ENCODE measurements at places on chromosomes 11 and 22.

DNA sequence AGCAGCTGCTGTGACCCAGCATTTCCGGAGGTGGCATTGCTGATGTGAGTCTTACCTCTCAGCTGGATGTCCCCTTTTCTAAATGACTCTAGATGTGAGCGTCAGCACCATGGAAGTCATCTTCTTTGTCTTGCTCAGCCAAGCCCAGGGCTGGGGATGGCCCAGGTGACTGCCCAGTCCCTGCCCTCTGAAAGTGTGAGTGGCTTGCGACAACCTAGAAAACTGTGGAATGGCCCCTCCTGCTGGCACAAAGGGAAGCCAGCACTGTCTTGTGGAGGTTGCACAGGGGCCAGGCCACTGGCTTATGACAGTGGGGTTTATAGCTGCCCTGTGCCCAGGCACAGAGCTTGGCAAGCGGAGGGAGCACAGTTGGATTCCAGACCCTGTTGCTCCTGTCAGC lies 6.2 kb downstream of the TUB start:
- no peak for DNase-seq

GRCh38 chr22:19079691-19080090 lies 42.5 kb downstream of the DGCR2 start:
- DNase-seq: no peak

DNA sequence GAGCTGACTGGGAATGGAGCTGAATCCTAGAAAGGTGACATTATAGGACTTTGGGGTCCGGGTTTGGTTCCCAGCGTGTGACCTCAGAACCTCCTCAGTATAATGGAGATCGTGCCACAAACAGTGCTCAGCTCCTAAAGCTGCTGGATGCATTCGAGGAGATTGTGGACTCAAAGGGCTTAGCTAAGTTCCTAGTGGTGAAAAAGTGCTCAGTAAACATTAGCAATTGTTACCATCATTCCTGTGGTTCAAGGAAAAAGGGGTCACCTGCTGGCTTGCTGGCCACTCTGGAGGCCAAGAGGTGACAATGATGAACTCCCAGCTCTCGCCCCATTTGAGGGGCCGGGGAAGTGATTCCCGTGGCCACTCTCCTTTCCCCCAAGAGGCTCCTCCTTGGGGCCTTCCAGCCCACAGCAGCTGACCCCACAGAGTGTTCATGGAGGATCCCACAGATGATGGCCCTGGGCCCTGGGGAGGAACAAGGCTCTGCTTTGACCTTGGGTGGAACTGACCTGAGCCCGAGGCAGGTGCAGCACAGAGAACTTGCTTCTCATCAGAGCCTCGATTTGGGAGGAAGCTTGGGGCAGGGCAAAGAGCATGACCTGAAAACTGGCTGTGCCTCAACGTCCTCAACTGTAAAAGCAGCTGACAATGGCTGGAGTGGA lies 40.1 kb downstream of the TRIM29 start:
- DNase-seq: no peak

GRCh38 chr11:58739725-58740430 lies 8.1 kb upstream of the GLYAT start:
- DNase-seq: no peak

- no peak for DNase-seq
Observed at GRCh38 chr11:26743622-26744021, 21.8 kb upstream of the SLC5A12 start.

DNA sequence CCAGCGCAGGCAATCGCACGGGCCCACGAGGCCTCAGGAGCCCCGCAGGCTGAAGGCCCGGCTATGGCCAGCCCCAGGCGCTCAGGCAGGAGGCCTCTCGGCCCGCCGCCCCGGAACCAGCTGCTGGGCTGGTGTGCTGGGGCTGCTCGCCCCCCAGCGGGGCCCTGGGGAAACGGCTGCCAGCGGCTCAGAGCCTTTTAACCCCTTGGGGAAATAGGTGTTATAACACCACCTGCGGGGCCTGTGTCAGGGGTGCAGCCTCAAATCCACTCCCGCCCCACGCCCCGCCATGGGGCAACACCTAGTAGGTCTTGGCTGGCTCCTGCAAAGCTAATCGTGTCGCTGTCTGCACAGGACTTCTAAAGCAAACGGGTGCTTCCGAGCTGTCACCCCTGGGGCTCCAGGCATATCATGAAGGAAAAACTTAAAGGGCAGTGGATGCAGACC lies 237.4 kb downstream of the TTC28 start:
- DNase-seq: peak; percentile 67

DNA sequence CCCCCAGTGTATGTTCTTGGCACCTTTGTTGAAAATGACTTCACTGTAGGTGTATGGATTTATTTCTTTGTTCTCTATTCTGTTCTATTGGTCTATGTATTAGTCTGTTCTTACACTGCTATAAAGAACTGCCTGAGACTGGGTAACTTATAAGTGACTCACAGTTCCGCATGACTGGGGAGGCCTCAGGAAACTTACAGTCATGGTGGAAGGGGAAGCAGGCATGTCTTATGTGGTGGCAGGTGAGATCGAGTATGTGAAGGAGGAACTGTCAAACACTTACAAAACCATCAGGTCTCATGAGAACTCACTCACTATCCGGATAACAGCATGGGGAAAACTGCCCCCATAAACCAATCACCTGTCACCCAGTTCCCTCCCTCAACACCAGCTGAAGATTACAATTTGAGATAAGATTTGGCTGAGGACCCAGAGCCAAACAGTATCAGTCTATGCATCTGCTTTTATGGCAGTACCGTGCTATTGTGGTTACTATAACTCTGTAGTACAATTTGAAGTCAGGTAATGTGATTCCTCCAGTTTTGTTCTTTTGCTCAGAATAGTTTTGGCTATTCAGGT lies 836.2 kb downstream of the DLG2 start:
- DNase-seq: no peak

DNA sequence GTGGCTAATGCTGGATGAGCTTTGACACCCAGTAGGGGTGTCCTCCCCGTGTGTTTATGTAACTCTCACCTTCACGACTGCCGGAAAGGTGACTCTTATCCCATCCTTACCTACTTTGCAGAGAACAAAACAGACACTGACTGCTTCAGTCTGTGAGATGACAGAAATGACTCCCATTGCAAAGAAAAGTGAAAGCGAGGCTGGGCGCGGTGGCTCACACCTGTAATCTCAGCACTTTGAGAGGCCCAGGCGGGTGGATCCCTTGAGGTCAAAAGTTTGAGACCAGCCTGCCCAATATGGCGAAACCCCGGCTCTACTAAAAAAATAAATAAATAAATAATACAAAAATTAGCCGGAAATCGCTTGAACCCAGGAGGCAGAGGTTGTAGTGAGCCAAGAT lies 106.4 kb upstream of the ANO1 start:
- DNase-seq: no peak

- no peak for DNase-seq
Observed at GRCh38 chr11:113506893-113507292, 31.7 kb upstream of the DRD2 start.

DNA sequence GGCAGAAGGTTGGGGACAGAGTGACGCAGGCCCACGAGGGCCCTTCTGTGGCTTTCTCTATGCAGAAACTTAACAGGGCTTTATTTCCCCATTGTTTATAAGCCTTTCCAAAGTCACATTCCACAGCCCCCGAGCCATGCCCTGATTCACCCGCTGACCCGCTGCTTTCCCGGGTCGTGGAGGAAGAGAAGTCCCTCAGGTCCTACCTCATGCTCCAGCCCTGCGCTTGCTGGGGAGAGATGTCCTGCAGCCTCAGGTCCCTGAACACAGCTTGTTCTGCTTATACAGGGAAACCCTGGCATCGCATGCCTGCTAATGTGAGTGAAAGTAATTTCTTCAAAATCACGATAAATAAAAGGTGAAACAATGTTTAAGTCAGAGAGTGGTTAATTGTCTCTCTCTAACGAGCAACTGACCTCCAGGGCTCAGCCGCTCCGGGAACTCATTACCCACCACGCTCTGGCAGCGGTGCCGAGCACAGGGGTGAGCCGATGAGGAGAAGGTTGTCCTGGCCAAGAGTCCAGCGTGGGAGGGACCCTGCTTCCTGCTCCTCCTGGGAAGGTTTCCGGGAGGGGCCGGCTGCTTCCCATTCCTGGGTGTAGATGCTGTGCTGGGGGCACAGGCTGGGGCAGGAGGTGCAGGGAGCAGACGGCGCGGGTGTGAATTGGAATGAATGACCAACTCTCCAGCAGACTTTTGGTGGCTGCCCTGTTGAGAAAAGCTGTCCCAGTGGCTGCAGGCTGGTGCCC lies 595.2 kb downstream of the BRD1 start:
- DNase-seq: no peak

- no peak for DNase-seq
Observed at GRCh38 chr22:37287550-37287951, 5.2 kb downstream of the CYTH4 start.

DNA sequence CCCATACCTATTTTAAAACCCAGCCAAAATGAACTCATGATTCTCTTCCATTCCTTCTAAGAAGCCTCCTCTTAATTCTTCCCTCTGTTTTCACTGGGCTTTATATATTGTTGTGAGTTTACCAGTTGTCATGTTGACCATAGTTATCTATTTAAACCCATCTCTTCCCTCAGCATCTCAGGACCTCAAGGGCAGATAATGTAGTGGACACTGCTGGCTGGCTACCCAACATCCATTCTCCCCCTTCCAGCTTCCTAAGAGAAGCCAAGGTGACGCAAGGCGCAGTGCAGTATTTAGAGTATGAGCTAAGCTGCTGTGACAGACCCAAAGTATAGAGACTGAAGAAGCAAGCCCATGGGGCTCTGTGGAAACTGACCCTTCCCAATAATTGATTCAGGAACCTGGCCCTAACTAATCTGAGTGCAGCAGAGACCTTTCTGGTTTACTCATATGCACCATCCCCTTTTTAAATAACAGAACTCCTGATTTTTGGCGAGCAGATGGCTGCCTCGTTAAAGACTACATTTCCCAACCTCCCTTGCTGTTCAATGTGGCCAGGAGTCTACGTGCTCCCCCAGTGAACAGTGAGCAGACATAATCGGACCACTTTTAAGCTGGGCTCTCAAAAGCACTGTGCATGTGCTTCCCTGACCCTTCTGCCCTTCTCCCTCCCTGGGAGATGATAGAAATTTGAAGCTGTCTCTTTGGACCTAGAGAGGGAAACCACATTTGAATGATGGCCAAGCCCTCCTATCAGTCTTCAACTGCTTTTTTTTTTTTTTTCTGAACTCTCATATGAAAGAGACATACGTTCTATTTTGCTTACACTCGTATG lies 28.1 kb upstream of the CREB3L1 start:
- DNase-seq: no peak

DNA sequence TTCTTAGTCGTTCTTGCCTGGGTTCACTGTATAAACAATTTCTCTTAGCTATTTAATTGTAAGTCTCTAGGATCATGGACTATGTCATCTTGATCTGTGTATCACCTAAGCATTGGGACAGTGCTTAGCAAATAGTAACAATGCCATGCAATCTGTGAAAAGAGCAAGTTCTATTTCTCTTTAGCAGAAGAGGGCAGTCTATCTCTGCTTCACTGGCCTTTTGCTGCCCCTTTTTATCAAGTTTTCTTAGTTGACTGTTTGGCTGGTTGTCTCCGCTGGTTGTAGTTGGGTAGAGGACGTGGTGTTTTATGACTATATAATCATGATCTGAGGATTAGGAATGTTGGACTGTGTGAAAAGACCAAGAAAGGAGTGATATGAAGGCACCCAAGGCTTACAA lies 315.0 kb downstream of the JRKL start:
- DNase-seq: no peak

DNA sequence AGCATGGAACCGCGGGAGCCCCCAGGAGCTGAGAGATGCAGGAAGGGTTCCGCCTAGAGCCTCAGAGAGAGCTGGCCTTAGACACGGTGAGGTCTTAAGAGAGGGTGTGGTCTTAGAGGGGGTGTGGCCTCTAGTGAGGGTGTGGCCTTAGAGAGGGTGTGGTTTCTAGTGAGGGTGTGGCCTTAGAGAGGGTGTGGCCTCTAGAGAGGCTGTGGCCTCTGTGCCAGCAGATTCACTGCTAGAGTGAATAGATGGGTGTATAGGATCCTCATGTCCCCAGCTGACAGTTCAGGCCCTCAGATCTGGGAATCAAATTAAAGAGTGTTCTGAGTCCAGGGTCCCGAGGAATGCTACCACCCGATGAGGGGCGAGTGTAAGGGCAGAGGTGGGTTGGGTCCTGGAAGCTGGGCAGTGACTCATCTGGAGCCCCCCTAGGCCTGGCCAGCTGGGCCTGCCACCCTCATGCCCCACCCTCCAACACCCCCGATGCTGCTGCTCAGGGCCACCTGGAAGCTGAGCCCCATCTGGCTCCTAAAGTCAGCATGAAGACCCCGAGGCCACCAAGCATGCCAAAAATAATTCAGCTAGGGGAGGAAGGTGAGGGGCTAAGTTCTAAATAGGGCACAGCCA lies 49.5 kb downstream of the IGF2 start:
- peak; percentile 11 for DNase-seq

GRCh38 chr11:116242006-116242405 lies 530.8 kb downstream of the BUD13 start:
- no peak for DNase-seq

- DNase-seq: no peak
Observed at GRCh38 chr11:3849297-3849874, 6.1 kb upstream of the STIM1 start.

DNA sequence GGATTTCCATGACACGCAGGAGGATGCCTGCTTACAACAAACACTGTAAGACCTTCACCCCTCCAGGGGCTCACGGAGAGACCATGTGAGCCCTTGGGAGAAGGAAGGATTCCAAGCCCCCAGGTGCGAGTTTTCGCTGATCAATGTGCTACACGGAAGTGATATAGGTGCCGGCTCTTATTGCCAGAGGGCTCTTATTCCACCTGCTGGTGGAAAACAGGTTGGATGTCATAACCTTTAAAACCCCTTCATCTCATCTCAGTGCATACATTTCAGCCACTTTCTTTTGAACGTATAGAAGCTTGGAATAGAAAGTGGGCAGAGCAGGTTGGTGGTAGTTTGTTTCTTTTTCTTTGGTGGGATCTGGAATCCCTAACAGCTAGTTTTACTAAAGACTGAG lies 25.8 kb downstream of the LAYN start:
- no peak for DNase-seq

DNA sequence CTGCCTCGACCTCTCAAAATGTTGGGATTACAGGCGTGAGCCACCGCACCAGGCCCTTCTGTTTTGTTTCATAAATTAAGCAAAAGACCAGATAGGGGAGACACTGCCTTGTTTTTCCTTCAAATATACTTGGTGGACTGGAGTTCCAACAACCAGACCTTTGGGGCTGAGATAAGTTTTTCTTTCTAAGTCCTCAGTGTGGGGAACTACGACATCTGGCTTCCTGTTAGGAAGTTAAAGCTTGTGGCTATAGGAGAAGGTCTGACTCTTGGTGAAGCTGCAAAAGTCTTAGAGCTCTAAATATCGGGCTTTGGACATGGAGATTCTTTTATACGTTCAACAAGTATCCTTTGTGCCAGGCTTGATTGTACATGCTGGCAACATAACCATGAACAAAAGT lies 64.1 kb upstream of the EED start:
- DNase-seq: no peak

DNA sequence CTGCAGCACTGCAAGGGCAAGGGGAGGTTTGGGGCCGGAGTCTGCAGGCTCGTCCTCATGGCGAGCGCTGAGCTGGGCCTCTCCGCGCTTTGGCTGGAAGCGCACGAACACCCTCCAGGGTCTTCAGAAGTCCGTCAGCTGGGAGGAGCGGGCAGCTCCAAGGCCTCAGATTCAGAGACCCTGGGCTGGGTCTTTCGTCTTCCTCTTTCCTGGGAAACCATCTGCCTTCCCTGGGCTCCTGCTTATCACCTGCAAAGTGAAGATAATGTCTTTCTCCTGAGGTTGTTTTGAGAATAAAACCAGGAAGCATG lies 525.6 kb downstream of the BRD1 start:
- no peak for DNase-seq

All from stimulated activated CD4-positive, alpha-beta T cell treated with anti-CD3 and anti-CD28 coated beads, Interleukin-15, amount 100 ng/mL, for 48 hours (primary cell).